ENCODE measurements at places on chromosomes 12 and 14.

- DNase-seq: no peak
Observed at GRCh38 chr12:69517406-69517805, 47.2 kb downstream of the FRS2 start.

GRCh38 chr14:66228267-66228970, 257.8 kb upstream of the CCDC196 start:
- DNase-seq: no peak

GRCh38 chr12:46410495-46410894, 37.9 kb upstream of the SLC38A2 start:
- no peak for DNase-seq

DNA sequence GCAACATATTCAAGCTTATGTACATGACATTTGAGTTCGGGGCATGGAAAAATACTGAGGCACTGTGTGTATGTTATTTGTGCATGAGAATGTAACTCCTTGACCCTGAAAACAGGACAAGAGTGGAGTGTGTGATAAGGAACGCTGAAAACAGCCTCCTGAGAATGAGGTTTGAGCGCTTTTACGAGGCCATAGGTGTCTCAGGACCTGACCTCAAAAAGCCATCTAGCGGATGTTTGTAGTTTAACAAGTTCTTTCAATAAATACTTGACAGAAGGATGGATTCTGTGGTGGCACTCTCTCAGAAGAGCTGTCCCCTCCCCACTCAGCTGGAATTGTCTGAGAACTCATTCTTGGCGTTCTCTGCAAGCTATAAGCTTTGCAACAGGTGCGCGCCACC, 350.5 kb upstream of the TMTC1 start:
- DNase-seq: no peak

All from tibial artery (tissue), 4 donors.